ENCODE measurements at places on chromosomes 5 and 9.
A peak's percentile ranks its signal among the peaks of the same experiment; 100 is the strongest.

GRCh38 chr5:3594510-3595005 lies 1.1 kb upstream of the IRX1 start:
- DNase-seq = peak; percentile 46

- no peak for DNase-seq
These were observed 47.3 kb downstream of the CACNA1B start for GRCh38 chr9:137924761-137925369.

DNA sequence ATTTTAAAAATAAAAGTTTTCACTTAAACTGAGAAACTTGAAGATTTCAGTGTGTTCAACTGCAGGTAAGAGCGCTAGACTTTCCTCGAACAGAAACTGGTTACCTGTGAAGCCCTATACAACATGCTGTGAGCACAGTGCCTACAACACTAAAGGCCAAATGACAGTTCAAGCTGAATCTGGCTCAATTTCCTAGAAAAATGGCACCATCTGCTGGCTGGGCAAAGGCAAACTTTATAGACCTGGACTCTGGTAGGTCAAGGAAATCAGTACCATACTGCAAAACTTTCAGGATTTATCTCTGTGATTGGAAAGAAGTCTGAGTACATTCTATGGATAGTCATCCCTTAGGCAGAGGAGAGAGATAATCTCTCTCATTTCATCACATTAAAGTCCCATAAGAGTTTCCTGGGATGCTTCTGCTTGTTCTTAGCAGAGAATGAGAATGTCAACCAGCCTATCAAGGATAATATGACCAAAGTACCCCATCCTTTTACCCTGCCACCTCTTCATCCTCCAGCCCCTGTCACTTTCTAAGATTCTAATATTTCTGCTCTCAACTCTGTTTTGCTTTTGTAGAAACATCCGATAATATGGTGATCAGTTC lies 31.8 kb upstream of the FOXB2 start:
- DNase-seq = peak; percentile 43

GRCh38 chr9:738209-738915 lies 103.1 kb upstream of the DMRT1 start:
- DNase-seq = peak; percentile 96

DNA sequence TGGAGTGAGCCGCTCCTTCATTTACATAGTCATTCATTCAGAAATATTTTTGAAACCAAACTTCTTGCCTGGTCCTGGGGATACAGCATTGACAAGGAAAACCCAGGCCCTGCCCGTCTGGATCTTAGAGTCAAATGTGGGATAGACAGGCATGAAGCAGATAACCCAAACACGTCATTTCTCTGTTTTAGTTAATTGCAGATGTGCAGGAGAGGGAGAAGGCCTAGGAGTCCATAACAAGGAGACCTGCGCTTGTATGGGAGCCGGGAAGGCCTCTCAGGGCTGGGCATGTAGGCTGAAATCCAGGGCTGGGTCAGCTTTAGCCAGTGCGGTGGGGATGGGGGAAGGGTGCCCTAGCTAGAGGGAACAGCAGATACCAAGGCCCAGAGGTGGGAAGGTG lies 43.3 kb downstream of the PRRX2 start:
- DNase-seq = no peak

DNA sequence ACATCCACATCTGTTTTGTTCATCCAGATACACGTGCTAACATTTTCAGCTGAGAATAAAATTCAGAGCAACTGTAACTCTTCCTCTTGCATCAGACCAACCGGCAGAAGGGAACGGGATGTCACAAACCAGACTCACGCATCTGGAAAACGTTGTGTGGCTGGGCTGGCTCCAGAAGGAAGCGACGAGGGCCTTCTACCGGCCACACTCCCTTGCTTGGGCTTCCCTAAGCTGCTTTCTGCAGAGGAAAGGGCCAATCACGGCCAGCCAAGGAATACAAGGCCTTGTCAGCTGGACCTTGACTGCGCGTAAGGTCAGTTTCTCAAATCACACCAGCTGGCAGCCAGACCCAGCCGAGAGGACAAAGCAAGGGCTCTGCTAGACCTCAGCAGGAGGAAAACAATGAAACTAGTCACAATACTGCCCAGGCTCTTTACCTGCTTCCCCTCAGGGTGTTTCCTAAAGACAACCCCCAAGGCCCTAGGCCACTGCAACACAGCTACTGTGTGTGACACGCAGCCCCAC lies 106.1 kb downstream of the THBS4 start:
- DNase-seq = no peak

- no peak for DNase-seq
These were observed 37.6 kb upstream of the RAI14 start for GRCh38 chr5:34618371-34619065.

DNA sequence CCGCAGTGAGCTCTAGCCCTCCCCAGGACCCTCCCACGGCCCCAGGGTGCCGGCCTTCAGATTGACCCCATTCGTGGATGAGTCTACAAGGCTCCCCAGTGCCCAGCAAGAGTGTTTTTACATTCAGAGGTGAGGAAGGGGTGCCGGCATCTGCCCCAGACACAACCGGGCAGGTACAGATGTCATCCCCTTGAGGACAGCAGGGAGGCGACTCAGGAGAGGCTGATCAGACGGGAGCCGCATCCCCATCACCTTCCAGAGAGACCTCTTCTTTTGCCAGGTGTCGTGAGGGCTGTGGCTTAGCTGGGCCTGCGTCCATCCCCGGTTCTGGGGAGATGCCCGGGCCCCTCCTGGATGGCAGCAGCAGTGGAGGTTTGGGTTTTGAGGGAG lies 4.3 kb upstream of the LRRC14B start:
- no peak for DNase-seq

- no peak for DNase-seq
These were observed 47.8 kb downstream of the LOX start for GRCh38 chr5:122030251-122030650.

DNA sequence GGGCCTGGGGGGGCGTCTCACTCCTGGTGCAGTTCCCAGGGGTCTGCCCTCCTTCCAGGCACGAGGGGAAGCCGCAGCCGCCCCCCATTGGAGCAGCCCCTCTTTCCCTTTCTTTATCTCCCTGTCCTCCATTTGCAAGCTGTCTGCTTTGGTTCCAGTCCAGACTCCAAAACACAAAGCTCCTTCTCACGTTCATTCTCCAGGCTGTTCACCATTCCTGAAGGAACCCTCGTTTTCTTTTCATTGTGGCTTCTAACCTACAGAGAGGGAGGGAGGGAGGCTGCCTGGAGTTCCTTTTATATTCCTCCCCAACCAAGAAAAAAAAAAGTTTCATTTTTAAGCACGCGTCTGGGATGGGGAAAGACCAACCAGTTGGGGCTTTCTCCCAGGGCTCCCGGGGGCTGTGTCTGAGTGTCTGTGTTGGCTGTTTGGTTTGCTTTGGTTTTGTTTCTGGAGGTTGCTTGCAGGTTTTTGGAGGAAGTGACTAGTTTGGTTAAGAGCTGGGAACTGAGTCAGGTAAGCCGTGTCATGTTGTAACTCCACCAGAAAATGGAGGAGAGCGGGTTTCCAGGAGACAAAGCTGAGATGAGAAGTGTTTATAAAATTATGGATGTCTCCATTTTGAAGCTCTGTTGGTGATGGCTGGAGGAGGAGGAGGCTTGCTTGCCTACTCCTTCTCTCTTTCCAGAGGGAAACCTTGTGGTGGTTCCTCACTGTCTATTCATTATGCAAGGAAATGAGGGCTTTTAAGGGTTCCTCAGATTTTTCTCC lies 1.6 kb downstream of the ZNF462 start:
- peak; percentile 57 for DNase-seq

DNA sequence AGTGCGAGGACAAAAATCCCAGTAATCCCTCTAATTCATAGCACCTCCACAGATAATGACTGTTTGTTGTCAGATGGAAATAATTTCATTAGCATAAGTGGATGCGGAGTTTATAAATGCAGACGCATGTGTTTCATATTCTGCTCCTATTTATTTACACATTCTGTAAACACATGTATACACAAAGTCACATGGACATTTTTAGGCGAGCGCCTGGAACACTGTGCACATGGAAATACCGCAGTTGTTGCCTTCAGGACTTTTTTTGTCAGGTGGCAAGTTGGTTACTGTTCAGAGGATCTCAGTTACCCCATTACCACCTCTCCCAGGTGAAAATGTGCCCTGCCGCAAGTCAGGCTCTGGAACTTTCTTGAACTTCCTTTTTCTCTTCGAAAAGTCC lies 40.3 kb upstream of the FBP1 start:
- no peak for DNase-seq

GRCh38 chr9:109652971-109653370 lies 127.0 kb upstream of the PALM2AKAP2 start:
- DNase-seq = peak; percentile 58

DNA sequence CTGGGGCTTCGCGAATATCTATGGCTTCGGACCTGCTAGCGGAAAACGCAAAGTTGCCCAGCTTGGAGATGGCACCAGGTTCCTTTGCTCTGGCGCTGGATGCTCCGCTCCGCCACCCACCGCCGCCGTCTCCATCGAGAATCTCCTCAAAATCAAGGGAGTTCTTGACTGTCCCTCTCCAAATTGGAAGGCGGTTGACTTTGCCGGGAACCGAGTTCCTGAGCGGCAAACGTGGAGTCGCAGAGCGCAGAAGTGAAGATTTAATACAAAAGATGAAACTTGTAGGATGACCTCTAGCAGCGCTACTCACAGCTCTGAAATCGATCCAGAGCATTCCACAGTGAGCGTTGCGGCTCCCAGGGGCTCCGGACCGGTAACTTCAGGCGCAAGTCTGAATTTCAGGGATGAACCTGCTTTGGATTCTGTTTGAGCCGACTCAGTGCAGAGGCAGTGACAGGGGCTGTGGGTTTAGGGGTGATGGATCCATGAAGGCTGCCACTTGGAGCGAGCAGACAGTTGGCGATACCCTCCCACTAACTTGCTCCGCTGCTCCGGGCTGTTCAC lies 1641.5 kb upstream of the C9orf72 start:
- no peak for DNase-seq

GRCh38 chr9:136531904-136532798 lies 13.7 kb downstream of the NOTCH1 start:
- DNase-seq = no peak

- no peak for DNase-seq
These were observed 319.1 kb upstream of the IRX4 start for GRCh38 chr5:2201832-2202231.

DNA sequence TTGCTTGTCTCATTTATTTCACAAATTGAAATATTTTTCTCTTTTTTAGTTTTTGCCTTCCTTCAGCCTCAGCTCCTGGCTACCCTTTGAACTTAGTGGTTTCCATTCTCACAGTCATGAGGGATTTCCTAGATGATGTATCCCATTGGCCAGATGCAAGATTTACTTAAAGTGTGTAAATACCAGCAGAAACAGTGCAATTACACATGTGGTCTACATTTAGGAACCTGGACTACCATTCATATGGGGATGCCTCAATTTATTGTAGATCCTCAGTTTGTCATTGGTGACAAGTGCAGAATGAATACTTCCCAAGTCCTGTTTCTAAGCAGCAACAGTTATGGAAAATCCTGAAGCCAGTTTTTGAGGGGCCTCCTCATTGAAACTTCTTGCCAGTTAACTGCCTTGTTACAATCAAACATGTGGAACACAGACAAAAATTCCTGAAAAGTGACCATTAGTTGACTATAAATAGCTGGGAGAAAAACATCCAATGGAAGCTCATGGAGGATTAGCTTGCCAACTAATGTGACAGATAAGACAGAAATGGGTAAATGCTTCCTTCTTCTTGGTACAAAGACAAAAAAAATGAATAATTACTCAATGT lies 113.6 kb upstream of the FER start:
- DNase-seq = no peak

GRCh38 chr5:87195104-87195591 lies 72.5 kb upstream of the RASA1 start:
- peak; percentile 76 for DNase-seq

GRCh38 chr5:154479944-154480750 lies 2.1 kb upstream of the HAND1 start:
- no peak for DNase-seq

- DNase-seq = no peak
These were observed 184.5 kb upstream of the GNA14 start for GRCh38 chr9:77832639-77833038.

DNA sequence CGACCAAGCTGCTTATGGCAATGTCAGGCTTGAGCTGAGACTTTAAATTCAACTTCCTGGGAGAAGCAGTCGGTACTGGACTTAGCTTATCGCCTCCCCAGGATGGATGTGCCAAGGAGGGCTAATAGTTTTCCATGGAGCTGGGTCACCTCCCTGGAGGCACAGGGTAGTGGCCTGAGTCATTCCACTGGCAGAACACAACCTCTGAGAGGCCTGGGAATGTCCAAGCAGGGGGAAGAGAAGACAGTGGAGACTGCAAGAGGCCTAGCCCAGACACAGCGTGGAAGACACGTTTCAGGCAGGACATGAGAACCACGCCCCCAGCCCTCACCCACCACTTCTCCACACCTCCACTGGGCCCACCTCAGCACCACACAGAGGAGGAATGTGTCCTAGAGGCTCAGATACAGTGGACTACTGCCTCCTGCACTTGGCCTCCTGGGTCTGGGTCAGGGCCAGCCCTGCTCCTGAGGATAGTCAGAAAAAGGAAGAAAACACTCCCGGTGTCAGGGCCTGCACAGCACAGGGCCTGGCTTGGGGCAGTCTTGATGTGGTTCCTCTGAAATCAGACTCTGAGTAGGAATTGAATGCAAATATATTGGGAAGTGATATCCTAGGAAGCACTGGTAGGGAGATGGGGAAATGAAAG lies 171.8 kb downstream of the FSTL4 start:
- no peak for DNase-seq

DNA sequence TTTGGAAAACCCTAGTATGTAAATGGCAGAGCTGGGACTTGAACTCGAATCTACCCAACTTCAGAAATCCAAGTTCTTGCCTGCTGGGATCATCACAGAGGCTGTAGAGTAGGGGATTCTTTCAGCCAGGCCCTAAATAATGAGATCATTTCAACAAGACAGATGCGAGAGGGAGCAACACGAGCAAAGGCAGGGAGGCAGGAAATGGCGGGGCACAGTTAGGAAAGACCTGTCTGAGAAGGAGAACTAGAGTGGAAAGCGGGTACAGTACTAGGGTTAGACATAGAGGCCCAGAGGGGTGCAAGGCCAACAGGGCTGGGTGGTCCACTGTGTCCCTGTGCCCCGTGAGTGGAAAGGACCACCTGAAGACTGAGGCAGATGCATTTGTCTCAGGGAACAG lies 46.1 kb downstream of the MVB12B start:
- DNase-seq = no peak

- DNase-seq = no peak
These were observed 117.2 kb downstream of the GADD45G start for GRCh38 chr9:89721971-89722530.

DNA sequence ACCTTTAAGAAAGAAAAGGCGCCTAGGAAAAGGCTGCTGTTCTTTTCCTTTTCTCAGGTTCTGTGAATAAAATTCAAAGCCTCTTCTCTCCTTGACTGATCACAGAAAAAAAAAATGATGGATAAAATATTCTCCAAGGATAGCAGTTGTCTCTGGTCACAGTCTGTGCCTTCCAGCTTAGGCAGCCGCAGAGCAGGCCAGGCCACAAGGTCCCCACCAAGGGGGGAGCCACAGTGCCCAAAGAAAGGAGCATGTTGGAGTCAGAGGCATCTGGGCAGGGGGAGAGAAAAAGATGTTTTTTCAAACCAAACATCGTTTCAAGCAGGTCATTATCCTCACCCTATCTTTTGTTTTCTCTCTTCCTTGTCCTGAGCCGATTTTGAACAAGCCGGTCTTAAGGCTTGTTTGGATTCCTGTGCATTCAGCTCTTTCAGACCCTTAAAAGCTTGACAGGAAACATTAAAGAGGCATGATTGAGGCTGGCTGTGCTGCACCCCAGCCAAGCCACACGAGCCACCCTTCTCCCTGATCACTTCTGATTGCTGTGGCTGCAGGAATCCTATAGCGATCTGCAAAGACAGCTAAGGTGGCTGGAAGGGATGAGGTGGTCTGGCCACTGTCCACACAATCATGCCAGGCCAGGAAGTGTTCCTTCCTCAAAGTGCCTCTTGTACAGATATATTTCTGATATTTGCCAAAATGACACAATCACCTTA lies 284.6 kb upstream of the TLE4 start:
- no peak for DNase-seq
